ENCODE measurements at places on chromosomes 1 and 21. TPM values are rescaled to one million over a fixed set of nuclear protein-coding genes. Genes with fewer than 3 reads are reported as not detected.

Gene OR2T35
- not detected for total RNA-seq

DNA sequence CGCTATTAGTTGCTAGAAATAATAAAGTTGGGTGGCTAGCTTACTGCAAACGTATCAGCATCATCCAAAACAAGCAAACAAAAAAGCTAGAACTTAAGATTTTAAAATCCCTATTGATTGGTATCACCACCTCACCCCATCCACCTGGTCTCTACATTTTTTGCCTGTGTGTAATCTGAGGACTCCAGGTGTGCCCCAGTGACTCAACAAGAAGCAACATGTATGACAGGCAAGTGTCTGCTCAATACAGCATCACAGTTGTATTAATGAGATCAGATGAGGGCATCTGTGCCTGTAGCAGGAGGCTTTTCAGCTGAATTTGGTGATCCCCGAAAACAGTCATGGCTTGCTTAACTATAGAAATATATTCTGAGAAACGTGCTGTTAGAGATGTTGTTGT is 14.6 kb upstream of the PAPPA2 start:
- H3K4me1 ChIP-seq: no peaks in the 10 kb centered on the region
- H3K27me3 ChIP-seq: no peaks in the 10 kb centered on the region

Gene KCNK1
- not detected for total RNA-seq

GRCh38 chr21:33828083-33828482 is 87.5 kb downstream of the ATP5PO start:
- peaks cover 57% of the 10 kb centered on the region for H3K36me3 ChIP-seq
- H3K27ac ChIP-seq: no peak overlapping the region
- H3K27me3 ChIP-seq: no peaks in the 10 kb centered on the region
- H3K4me1 ChIP-seq: peaks cover 54% of the 10 kb centered on the region

- no peak overlapping the region for H3K4me3 ChIP-seq
- H3K27me3 ChIP-seq: no peaks in the 10 kb centered on the region
- no peak overlapping the region for H3K27ac ChIP-seq
- no peaks in the 10 kb centered on the region for H3K36me3 ChIP-seq
Measured at GRCh38 chr1:186474208-186474607, 13.3 kb upstream of the PDC start.

GRCh38 chr1:173234899-173235298 is 27.8 kb upstream of the TNFSF4 start:
- H3K27ac ChIP-seq: no peak overlapping the region
- H3K36me3 ChIP-seq: no peaks in the 10 kb centered on the region
- H3K4me1 ChIP-seq: no peaks in the 10 kb centered on the region
- H3K4me3 ChIP-seq: no peak overlapping the region
- no peak for DNase-seq

- no peak overlapping the region for H3K27ac ChIP-seq
- H3K4me1 ChIP-seq: peaks cover 15% of the 10 kb centered on the region
- no peak overlapping the region for H3K4me3 ChIP-seq
- H3K27me3 ChIP-seq: no peaks in the 10 kb centered on the region
- no peaks in the 10 kb centered on the region for H3K36me3 ChIP-seq
Measured at GRCh38 chr1:8426996-8427395, 109.1 kb downstream of the SLC45A1 start.

DNA sequence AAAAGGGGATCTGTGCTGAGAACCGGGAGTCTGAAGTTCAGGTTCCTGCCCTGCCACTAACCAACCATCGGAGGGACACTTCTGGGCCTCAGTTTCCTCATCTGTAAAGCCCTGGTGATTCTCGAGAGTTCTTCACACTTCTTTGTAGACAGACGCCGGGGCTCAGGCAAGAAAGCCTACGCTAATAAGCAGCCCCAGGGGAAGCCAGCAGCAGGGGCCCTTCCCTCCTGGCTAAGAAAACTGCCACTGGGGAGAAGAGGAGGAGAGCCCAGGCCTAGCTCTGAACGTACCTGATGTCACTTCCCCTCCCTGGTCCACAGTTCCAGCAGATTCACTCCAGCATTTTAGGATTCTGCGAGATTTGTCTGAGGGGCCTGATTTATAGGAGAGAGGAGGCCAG is 76.0 kb downstream of the CAMK2N1 start:
- no peak for DNase-seq
- H3K4me3 ChIP-seq: no peak overlapping the region
- H3K4me1 ChIP-seq: peaks cover 25% of the 10 kb centered on the region
- H3K27me3 ChIP-seq: no peaks in the 10 kb centered on the region

GRCh38 chr1:155254714-155255242 is 505 bp downstream of the ENTREP3 start:
- H3K27ac ChIP-seq: peak overlapping the region; percentile 95
- peaks cover 8% of the 10 kb centered on the region for H3K36me3 ChIP-seq
- DNase-seq: no peak
- H3K4me3 ChIP-seq: peak overlapping the region; percentile 79

All from osteocyte (in vitro differentiated cells).